ENCODE measurements at places on chromosomes 2 and 18.
A peak's percentile ranks its signal among the peaks of the same experiment; 100 is the strongest.

DNA sequence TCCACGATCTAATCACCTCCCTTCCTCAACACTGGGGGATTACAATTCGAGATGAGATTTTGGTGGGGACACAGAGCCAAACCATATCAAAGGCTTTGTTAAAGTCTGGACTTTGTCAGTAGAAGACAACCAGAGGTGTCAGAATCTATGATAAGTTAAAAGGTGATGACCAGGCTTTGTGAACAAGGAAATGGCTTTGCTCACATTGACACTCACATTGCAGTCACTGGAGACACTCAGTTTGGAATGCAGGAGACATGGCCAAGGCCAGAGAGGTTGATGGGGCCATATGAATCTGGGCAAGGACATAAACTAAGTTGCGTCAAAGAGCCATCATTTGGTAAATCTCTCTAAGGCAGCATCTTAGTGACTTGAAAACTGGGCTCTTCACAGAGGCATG lies 678.2 kb upstream of the FSHR start:
- no peak for DNase-seq

- DNase-seq = no peak
These were observed 123.4 kb downstream of the MTCL1 start for GRCh38 chr18:8828798-8829197.

DNA sequence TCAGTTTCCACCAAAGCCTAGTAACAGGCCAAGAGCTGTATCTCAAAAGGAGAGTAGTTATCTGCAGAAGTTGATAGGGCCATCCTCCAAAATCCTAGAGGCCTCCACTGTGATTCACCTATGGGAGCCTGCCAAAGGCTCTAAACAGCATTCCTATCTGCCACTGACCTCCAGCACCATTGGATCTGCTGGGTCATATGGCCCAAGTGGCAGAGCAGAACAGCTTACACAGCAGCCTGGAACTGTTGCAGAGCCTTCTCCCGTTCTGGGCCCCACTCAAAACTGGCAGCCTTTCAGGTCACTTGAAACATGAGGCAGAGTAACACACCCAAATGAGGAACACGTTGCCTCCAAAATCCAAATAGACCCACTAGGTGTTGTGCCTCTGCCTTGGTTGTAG lies 345.2 kb upstream of the RND3 start:
- DNase-seq = no peak

- DNase-seq = no peak
These were observed 5.2 kb downstream of the IL37 start for GRCh38 chr2:112916145-112916571.

GRCh38 chr2:215579809-215580208 lies 143.9 kb upstream of the FN1 start:
- DNase-seq = no peak

- DNase-seq = no peak
These were observed 35.3 kb upstream of the NPAS2 start for GRCh38 chr2:100784681-100785080.

- DNase-seq = no peak
These were observed 48.3 kb downstream of the WDFY1 start for GRCh38 chr2:223896833-223897311.

GRCh38 chr18:58822944-58823343 lies 41.7 kb upstream of the ZNF532 start:
- DNase-seq = no peak

DNA sequence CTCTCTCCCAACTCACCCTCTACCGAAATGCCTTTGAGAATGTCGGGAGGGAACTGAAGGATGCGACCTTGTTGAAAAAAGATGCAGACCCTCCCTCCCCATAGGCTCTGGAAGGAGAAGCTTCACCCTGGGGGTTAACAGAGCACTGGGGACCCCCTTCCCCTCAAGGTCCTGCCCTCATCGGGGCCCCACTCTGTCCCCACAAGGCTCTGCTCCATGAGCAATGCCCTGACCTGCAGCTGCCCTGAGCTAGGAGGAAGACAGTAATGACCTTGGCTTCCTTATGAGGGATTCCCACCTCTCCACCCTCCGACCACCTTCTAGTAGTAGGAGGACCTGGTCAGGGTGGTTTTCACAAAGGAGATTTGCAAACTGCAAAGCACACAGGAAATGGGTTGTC lies 44.4 kb upstream of the HPCAL1 start:
- DNase-seq = no peak

- no peak for DNase-seq
These were observed 652 bp downstream of the NEU4 start for GRCh38 chr2:241809383-241810306.

GRCh38 chr18:79332646-79333045 lies 63.1 kb upstream of the NFATC1 start:
- peak; percentile 58 for DNase-seq

DNA sequence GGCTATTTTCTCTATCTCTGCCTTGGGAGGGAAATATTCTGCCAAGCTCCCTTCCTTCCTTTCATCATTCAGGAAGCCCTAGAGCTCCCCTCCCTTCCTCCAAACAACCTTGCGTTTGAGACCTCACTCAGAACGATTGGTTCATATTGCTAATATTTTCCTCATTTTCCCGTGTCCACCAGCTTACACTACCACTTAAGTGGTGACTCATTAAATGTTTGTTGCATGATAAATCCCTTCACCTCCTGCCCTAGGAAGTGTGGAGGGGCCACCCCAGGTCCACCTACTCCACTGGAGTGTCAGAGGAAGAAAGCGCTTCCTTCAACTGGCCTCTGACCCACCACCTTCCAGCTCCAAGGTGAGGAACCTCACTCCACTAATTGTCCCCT lies 2.3 kb upstream of the LPIN2 start:
- DNase-seq = no peak

DNA sequence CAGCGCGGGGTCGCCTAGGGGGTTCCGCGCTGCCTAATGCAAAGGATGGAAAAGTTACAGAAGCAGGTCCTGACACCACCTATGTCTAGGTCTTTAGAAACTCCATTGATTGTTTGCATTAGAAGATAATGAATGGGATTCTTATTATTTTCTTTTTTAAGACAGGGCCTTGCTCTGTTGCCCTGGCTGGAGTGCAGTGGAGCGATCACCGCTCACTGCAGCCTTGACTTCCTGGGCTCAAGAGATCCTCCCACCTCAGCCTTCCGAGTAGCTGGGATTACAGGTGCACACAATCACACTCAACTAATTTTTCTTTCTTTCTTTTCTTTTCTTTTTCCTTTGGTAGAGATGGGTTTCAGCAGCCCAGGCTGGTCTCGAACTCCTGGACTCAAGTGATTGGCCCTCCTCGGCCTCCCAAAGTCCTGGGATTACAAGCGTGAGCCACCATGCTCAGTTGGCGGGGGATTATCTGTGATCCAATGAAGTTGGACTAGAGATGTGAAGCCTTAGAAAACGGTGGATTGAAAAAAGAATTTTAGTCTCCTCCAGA lies 761 bp upstream of the IDH1 start:
- DNase-seq = no peak

DNA sequence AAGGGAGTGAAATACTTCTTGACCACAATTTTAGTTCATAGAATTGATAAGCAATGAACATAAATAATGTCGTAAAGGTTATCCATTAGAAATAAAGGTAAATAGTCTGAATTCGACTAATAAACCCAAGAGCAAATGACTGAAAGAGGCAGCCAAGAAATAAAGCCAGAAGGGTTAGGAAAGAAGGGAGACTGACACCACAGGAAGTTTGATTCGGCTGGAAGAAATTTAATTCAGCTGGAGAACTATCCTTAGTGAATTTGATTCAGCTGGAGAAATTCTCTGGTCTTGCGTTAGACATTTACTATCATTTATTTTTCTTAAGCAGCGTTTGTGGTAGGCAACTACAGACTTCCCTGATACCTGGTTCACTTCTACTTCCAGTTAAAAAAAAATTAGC lies 429.6 kb downstream of the PID1 start:
- DNase-seq = no peak

DNA sequence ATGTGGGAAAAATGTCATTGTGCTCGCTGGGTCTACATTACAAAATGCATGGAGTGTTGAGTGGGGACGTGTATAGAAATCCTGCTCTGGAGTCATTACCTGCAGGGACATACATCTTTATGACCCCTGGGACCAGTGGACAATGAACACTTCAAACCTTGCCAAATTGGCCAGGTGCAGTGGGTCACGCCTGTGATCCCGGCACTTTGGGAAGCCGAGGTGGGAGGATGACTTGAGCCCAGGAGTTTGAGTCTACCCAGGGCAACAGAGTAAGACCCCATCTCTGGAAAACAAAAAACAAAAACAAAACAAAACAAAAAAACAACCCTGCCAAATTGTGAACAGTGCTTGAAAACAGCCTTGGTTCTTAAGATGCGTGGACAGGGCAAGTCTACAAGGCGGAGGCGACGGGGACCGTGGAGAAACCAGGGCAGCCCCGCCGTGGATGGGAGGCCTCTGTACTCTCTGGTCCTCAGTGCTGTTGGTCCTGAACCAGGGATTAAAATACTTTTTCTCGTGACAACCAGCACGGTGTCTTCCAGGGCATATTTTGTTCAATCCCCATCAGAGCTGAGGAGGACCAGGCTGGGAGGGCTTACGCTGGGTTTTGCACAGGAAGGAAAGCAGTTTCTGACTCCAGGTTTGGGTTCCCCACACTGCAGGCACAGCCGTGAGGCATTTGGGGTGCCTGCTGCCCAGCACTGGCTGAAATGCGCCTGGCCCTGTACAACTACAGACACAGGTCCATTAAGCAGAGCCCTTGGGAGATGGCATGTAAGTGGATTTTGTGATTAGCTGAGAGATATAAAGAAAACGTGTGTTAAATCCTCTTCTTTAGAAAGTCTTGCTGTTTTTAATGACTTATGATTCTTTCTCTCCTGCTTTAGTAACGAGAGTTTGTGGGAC lies 13.7 kb downstream of the COLEC11 start:
- DNase-seq = no peak

- DNase-seq = peak; percentile 74
These were observed 137.2 kb downstream of the TRIM43 start for GRCh38 chr2:95728878-95729596.

DNA sequence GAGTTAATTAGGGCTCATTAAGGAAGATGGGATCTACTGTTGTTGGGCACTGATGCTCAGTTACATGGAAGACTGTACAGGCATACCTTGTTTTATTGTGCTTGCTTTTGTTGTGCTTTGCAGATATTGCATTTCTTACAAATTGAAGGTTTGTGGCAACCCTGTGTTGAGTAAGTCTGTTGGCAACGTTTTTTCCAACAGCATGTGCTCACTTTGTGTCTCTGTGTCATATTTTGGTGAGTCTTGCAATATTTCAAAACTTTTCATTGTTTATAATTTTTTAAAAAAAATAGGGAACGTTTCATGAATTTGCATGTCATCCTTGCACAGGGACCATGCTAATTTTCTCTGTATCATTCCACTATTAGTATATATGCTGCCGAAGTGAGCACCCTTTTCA lies 15.6 kb downstream of the PHLPP1 start:
- DNase-seq = peak; percentile 29

- no peak for DNase-seq
These were observed 28.8 kb downstream of the SDC1 start for GRCh38 chr2:20196053-20196656.

- DNase-seq = no peak
These were observed 221.4 kb upstream of the EPAS1 start for GRCh38 chr2:46075848-46076247.

DNA sequence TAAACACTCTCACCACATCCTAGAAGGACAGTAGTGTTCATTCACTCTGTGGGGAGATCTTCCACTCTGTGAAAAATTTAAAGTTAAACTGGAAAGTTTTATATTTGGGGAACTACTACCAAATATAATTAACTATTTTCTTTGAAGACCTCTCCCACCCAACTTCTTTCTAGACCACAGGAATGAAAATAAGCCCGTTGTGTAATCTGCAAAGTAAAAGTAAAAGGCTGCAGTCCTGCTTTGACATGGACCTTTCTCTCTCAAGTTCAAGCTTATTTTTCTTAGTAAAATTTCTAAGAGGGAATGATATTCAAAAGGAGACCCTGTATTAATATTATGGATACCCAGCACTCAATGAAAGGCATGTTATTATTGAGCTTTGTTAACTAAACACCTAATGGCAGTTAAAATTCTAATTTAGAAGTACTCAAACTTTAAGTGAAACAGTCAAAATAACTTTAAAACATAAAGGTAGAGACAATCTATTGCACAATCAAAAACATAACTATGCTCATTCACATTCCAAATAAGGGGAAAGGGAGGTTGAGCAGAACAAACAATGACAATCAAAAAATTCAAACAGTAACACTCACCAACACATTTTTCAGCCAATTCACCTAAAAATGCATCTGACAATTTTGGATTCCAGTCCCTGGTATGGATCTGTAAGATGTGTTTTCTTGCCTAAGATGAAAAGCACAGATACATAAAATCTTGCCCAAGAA lies 98.5 kb downstream of the ATAD2B start:
- DNase-seq = no peak

DNA sequence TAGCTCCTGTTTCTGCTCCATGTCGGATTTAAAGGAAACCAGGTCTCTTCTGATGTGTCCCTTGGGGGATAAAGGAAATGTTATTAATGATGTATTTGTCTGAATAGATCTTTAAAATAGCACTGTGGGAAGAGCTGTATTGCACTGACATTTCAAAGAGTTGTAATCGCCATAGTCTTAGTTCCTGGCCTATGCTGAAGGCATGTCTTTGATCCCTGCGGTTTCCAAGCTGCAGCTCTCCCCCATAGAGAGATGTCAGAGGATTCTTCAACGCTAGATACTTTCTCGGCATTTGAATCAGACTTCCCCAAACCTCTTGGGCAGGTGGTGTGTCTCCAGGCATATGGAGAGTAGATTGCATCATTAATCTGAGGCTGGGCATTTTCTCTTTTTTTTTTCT lies 40.4 kb downstream of the NAT8 start:
- no peak for DNase-seq

DNA sequence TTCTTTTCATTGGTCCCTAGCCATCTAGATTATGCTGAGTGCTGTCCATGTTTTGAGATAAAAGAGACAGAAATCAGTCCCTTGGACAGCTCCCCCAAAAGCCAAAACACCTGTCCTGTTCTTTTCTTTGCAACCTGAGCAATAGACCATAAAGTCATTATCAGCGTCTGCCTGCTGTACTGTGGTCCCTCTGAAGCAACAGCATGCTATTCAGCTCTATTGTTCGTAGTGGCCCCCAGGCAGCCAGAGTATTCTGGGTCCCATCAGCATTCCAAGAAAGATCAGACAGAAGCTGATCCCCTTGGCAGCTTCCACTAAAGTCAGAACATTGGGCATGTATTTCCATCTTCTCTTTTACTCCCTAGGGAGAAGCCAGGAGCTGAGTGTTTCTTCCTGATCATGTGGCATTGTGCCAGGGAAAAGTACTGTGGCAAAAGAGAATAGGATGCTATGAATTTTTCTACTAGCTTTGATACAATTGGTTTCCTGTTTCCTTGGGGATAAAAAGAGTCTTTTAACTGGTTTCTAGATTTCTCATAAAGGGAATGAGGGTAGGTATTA lies 33.6 kb upstream of the ZSWIM2 start:
- DNase-seq = no peak

GRCh38 chr2:155308367-155309009 lies 610.0 kb downstream of the KCNJ3 start:
- DNase-seq = no peak

Data from COR-L47 (cell line).